Amygdala (tissue), 56 donors: ENCODE measurements at places on chromosomes 16 and 17.

DNA sequence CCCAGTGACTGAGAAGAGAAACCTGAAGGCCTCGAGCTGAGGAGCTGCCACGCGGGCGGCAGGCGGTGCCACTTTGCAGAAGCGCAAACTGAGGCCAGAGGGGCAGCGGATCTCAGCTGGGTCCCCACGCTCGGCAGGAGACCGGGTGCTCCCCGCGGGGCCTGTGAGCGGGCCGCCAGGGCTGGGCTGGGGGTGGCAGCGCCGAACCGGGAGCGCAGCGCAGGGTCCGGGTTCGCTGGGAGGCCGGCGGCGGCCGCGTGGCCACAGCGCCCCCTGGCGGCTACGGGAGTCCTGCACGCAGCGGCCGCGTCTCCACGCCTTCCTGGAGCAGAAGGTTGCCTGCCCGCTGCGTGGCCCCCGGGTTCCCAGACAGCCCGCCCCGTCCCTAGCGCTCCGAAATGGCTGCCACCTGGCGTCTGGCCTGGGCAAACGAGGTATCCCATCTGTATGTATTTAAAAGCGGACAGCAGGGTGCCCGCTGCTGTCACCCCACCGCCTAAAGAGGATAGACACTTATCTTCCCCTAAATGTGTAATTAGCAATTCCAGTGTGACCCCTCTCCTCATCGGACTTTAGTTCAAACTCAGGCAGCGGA is 96.1 kb upstream of the CDH5 start:
- DNase-seq: peak; percentile 44

GRCh38 chr17:78020717-78021108 is 62.2 kb downstream of the TNRC6C start:
- DNase-seq: no peak

- DNase-seq: no peak
These were observed 44.0 kb downstream of the UBN1 start for GRCh38 chr16:4891097-4891885.

DNA sequence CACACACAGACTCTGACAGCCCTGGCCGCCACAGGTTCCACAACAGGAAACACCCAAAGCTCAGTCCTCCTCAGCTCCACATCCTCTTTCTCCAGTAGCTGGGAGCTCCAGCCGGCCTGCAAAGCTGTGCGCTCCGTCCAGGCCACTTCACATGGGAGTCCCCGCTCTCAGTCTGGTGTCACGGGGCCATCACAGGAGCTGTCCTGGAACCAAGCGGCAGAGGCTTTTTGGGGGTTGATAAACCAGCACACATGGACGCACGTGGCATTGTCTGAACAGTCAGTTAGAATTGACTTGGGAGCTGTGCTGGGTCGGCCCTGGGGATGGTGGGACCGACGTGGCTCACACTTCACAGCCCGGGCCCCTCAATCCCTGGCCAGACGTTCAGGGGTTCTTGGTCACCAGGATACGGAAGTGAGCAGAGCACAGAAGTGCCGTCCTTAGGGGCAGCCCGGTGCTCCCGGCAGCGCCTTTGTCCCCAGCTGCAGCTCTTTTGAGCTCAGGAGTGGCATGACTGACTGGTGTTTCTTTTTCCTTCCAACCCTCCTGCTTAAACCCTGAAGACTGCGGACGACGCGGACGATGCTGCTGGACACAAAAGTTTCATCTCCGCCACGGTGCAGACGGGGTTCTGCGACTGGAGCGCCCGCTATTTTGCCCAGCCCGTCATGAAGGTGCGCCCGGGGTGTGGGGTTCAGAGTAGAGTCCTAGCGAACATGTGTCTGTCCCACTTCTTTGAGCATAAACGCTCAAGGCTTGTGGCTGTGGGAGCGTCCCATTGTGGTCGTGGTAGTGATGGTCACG is 66.6 kb upstream of the CHMP6 start:
- no peak for DNase-seq

- no peak for DNase-seq
These were observed 116.1 kb downstream of the C16orf95 start for GRCh38 chr16:87201052-87201451.

DNA sequence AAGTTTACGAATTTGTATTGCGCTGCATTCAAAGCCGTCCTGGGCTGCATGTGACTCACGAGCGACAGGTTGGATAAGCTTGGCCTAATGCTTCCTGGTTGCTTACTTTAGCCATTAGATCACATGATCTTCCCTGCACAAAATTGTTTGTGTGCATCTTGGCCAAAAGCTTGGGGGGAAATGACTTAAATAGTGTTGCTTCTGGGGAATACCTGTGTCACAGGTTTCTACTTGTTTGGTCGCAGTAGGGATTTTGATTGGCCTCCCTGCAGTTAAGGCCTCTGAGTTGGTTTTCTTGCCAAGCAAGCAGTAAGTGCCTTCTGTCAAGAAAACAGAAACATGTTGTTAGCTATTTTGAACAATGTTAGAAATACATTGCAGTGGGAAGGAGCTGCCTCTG is 39.6 kb upstream of the DUSP14 start:
- no peak for DNase-seq

DNA sequence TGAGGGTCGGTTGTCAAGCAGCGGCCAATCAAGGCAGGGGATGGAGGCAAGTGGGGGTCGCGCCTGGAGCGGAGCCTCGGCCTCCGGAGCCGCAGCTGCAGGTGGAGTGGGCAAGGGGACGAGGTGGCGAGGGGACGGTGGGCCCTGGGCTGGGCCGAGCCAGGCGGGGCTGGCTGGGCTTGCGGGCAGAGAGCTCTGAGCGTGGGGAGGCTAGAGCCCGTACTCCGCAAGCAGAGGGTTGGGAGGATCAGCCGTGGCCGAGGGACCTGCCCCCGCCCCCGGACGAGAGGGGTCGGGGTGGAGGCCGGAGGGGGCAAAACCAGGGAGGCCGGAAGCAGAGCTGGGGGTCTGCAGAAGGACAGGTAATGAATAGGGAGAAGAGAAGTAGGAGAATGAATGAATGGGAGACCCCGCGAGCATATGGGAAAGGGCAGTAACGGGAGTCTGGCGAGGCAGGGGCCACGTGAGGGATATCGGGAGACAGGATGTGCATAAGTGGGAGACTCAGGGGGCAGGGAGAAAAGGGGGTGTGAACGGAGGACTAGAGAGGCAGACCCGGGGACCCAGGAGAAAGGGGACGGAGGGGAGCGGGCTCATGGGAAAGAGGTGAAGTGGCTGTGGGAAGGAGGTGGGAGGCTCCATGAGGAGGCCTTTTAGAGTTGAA is at the start of gene KATNB1:
Gene KATNB1 (plus strand): TSS at position 16 of the 664 bp plus-strand sequence. CDS start 1,474 bp downstream, outside the sequence.
- no peak for DNase-seq

GRCh38 chr16:79691007-79691406 is 90.5 kb upstream of the MAF start:
- no peak for DNase-seq

- no peak for DNase-seq
These were observed 524.8 kb downstream of the KCNJ18 start for GRCh38 chr17:22217135-22217534.

- no peak for DNase-seq
These were observed 33.1 kb downstream of the POLR3E start for GRCh38 chr16:22330326-22330725.

- DNase-seq: no peak
These were observed 93.7 kb downstream of the TBC1D16 start for GRCh38 chr17:79942011-79942405.

DNA sequence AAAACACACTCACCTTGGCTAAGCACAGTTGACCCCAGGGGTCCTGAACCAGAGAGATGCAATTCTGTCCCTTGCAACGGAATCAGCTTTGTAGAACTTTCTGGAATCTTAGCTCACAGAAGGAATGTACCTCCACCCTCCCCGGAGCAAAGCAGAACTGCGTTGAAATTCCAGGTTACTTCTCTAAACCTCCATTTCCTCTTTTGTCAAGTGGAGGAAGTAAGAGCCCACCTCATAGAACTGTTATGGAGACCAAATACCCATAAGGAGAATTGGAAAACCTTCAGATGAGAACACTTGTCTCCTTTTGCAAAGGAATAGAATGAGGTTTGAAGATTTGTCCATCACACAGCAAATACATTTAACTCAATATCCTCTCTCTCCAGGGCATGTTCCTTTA is 86.6 kb upstream of the RBBP6 start:
- no peak for DNase-seq

GRCh38 chr17:67696347-67696746 is 21.4 kb upstream of the NOL11 start:
- no peak for DNase-seq

- no peak for DNase-seq
These were observed 53.2 kb downstream of the NDEL1 start for GRCh38 chr17:8488901-8489300.

DNA sequence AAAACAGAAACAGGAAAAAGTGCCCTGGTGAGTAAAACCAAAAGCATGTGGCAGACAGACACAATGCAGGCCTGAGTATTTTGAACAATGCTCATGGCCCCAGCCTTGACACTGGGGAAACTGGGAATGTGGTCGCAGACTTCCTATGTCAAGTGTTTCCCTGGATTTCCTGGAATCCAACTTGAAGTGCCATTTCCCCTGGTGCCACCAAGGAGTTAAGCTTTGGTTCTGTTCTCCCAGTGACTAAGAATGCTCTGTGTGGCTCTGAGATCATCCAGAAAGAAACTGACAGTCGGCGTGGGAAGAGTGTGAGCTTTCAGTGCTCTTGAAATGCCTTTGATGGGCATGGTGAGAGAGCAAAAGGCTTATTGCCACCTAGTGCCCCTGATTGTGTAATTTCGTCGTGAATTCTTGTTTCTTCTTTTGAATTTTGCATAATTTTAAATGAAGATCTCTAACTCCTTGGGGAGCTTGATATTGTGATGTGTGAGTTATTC is 96.0 kb downstream of the YPEL2 start:
- no peak for DNase-seq

DNA sequence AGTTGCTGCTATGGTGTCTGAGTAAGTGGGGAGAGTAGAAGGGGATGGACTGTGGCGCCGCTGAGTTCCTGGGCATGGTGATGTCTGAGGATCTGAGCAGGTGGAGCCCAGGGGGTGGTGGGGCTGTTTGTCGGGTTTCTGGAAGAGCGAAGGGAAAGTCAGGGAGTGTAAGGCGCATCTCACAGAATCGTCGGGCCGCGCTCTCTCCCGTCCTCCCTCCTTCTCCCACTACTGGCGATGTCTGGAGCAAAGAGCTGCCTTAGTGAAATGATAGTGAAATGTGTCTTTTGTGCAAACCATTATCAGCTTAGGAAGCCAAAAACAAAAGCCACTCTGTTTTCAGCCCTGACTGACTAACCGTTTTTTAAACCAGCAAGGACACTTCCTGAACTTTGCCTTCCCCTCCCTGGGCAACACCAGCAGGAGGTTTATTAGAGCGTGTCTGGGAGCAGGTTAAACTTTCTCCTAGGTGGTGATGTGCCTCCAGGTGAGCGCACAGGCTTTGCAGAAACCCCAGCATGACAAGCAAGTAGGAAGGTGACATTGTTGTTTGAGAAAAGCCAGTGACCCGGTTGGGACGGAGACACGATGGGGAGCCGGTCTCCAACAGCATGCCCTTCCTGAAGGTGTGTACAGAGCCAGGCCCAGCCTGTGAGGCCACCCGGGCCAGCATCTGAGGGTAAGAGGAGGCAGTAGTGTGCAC is 49.1 kb downstream of the RAB11FIP3 start:
- no peak for DNase-seq

- no peak for DNase-seq
These were observed 124.9 kb upstream of the CORO6 start for GRCh38 chr17:29747660-29748059.

DNA sequence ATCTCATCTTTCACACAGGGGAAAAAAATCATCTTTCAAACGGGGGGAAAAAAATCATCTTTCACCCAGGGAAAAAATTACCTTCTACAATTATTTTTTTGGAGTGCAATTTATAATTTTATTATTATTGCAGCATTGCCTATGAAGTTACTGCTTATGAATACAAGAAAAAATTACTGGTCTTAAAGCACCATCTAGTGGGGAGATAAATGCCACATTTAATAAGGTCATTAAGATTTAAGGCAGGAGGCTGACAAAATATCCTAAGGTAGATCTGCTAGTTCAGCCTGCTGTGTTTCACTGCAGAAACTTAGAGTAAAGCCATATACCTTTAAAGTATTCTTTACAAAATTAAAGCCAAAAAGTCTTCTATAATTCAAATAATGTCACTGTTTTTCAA is 13.7 kb downstream of the SHCBP1 start:
- DNase-seq: no peak

- no peak for DNase-seq
These were observed 267.7 kb downstream of the ABCC12 start for GRCh38 chr16:47888142-47888541.

DNA sequence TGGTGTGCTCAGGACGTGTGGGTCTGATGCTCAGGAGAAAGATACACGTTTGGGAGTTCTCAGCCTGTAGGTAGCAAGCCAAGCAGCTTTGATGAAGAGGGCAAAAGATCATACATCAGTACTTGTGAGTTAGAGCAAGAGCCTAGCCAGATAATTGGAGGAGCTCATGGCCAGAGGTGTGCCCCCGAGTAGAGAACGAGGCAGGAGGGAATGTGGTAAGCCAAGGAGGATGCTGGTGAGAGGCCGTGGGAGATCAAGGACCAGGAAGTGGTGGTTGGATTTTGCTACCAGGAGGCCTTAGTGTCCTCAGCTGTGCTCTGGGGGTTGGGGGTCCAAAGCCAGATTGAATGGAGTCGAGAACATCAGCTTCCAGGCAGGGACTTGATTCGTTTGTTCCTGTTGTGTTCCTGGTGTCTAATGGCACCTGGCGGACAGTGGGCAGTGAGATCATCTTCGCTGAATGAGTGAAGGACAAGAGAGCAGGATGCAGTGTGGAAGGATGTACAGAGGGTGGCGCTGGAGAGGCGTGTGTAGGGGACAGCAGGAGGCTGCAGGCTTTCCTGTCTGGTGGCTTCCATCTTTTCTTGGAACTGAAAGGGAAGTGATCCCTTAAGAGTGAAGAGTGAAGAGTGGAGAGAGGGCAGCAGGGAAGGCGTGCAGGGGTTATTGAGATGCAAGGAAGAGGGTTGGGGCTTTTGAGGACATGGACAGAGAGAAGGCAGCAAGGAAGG is 11.6 kb downstream of the FBXL19 start:
- DNase-seq: peak; percentile 29

- DNase-seq: no peak
These were observed 5.0 kb upstream of the PRSS54 start for GRCh38 chr16:58299757-58300349.

DNA sequence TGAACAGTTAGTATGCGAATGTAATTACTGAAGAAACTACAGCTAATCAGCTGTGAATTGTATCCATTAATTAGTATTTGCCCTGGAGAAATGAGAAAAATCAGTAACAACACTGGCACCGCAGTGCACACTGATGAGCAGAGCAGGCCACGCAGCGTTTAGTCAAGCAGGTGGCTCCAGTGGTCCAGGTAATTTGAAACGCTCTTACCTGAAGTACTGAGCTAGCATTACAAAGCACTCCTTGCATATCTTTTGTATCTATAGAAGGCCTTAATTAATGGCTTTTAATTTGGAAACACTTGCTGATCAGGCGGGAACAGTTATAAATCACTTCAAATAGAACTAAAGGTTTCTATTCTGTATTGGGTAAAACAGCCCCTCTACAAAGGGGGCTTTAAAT is 76.4 kb downstream of the TOX3 start:
- DNase-seq: no peak

DNA sequence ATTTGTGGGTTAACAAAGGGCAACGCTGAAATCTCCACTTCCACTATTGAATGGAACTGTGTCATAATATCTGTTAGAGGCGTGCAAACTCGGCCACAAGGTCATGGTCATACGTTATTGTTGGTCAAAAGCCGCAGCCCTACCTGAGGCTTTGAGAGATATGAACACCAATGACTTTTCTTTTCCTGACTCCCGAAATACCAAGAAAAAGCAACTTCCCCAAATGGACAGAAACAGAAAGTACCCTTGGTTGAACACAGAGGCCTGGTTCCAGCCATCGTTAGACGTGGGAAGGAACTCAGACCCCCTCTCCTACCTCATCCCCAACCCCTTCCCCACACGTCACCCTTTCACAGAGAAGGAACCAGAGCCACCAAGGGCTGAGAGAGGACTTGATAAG is 1.4 kb upstream of the PIK3R5 start:
- DNase-seq: no peak

GRCh38 chr17:75566834-75567233 is 20.8 kb upstream of the MYO15B start:
- no peak for DNase-seq
